ENCODE measurements at places on chromosomes 16 and 17. TPM values are rescaled to one million over a fixed set of nuclear protein-coding genes. Genes with fewer than 3 reads are reported as not detected.
A peak's percentile ranks its signal among the peaks of the same experiment; 100 is the strongest.

Gene TPSD1
- total RNA-seq = 1.9 TPM

DNA sequence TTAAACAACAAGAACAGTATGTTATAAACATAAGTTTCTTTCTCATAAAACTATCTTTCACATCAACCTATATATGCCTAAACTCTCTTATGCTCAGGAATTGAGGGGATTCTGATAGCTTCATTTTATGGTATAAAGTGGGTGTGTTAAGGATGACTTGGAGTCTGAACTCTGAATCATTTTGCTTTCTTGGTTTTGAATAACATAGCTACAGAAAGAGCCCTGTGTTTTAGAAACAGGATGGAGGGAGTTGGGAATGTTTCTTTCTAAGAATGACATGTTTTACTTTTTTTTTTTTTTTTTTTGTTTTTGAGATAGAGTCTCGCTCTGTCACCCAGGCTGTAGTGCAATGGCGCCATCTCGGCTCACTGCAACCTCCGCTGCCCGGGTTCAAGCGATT, 50.1 kb downstream of the RHOT1 start:
- no peak for DNase-seq
- H3K27me3 ChIP-seq = no peaks in the 10 kb centered on the region
- H3K27ac ChIP-seq = no peak overlapping the region
- no peaks in the 10 kb centered on the region for H3K36me3 ChIP-seq

DNA sequence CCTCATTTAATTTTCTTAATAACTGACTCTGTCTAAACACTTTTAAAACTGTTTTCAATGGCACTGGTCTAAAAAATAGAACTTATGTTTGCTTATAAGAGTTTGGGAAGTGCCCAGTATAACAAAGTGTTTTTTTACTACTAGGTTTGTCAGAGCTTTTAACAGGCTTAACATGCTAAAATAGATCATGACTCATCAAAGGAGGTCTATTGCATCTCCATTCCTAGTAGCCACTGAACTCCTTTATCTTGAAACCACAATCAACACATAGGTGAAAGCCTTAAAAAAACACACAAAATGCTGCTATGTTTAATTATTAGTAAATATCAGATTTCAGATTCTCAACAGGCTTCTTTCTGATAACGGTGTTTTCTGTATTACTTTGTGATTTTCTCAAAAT, 196.4 kb upstream of the KIF2B start:
- no peaks in the 10 kb centered on the region for H3K27me3 ChIP-seq
- H3K4me1 ChIP-seq = no peaks in the 10 kb centered on the region
- H3K36me3 ChIP-seq = no peaks in the 10 kb centered on the region
- no peak for DNase-seq
- H3K4me3 ChIP-seq = no peak overlapping the region
- no peak overlapping the region for H3K27ac ChIP-seq

GRCh38 chr17:33126086-33126485, 134.4 kb downstream of the SPACA3 start:
- no peaks in the 10 kb centered on the region for H3K27me3 ChIP-seq
- H3K27ac ChIP-seq = no peak overlapping the region
- no peaks in the 10 kb centered on the region for H3K4me1 ChIP-seq
- H3K4me3 ChIP-seq = no peak overlapping the region
- no peak for DNase-seq
- no peaks in the 10 kb centered on the region for H3K36me3 ChIP-seq

DNA sequence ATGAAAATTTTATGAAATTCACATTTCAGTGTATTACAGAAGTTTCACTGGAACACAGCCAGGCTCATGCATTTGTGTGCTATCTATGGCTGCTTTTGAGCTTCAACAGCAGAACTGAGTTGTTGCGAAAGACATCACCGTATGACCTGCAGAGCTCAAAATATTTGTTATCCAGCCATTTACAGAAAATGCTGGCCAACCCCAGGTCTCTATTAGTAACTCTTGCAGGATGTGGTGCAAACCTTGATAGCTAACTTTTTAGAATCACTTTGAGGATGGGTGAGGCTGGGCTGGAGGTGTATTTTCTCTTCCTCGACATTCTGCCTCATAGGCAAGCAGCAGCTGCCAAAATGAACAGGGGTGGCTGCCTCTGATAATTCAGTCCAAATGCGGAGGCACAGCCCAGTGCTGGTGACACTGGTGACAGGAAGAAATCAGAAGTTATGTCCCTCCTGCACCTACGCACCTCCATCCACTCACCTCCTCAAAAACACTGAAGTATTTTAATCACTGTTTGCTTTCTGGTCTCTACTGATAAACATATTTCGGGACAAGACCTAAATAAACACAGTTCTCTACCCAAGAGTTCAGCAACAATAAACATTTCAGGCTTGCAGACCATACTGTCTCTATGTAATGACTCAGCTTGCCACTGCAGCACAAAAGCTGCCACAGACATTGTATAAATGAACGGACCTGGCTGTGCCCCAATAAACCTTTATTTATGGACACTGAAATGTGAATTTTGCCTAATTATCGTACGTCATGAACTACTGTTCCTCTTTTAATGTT, 28.5 kb downstream of the ARHGAP17 start:
- peak overlapping the region; percentile 9 for H3K27ac ChIP-seq
- DNase-seq = no peak
- no peak overlapping the region for H3K4me3 ChIP-seq
- peaks cover 13% of the 10 kb centered on the region for H3K4me1 ChIP-seq

- no peak overlapping the region for H3K27ac ChIP-seq
- H3K4me3 ChIP-seq = no peak overlapping the region
- DNase-seq = no peak
- no peaks in the 10 kb centered on the region for H3K36me3 ChIP-seq
- H3K4me1 ChIP-seq = no peaks in the 10 kb centered on the region
Observed at GRCh38 chr16:81513204-81514040, 68.8 kb downstream of the CMIP start.

DNA sequence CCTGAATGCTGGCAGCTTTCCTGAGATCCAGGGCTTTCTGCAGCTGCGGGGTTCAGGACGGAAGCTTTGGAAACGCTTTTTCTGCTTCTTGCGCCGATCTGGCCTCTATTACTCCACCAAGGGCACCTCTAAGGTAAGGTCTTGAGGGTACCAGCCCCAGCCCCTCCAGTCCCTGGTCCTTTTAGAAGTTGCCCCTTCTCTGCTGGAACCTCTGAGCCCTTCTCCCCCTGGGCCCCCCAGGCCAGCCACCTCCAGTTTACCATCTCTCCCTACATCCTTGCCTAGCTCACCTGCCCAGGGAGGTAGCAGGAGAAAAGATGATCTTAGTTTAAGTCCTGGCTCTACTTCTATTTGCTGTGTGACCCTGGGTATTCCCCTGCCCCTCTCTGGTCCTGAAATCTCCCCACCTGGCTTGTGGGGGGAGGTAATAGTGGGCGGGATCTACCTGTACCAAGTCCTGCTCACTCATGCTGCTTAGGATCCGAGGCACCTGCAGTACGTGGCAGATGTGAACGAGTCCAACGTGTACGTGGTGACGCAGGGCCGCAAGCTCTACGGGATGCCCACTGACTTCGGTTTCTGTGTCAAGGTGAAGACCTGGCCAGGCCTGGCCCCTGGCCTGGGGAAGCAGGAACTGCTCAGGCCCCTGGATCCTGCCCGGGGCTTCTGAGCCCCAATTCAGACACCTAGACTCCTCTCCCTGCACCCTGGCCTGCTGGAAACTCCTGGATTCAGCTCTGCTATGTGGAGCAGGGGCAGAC, 6.5 kb downstream of the GRB7 start:
- DNase-seq = no peak
- H3K4me3 ChIP-seq = no peak overlapping the region

DNA sequence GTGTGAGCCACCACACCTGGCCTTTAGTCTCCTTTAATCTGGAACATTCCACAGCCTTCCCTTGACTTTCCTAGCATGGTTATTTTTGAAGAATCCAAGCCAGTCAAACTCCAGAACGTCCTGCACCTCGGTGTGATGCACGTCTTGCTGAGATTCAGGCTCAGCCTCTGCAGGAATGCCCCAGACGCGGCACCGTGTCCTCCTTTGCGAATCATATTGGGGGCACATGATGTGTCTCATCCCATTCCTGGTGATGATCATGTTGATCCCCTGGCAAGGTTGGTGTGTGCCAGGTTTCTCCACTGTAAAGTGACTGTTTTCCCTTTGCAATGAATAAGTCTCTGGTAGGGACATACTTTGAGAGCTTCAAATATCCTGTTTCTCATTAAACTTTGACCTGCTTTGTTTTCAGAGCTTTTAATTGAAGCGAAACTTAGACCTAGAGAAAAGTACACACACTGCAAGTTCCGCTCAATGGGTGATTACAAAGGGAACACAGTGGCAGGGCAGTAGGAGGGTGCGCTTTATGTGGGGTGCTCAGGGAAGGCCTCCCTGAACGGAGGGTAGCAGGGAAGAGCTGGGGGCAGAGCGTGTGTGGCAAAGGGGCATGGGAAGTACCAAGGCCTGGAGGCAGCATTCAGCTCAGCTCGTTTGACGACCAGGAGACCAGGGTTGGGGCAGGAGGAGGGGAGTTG, 9.6 kb upstream of the ATP2C2 start:
- H3K27me3 ChIP-seq = no peaks in the 10 kb centered on the region
- no peak for DNase-seq
- no peak overlapping the region for H3K27ac ChIP-seq
- no peak overlapping the region for H3K4me3 ChIP-seq
- no peaks in the 10 kb centered on the region for H3K4me1 ChIP-seq
- H3K36me3 ChIP-seq = no peaks in the 10 kb centered on the region

DNA sequence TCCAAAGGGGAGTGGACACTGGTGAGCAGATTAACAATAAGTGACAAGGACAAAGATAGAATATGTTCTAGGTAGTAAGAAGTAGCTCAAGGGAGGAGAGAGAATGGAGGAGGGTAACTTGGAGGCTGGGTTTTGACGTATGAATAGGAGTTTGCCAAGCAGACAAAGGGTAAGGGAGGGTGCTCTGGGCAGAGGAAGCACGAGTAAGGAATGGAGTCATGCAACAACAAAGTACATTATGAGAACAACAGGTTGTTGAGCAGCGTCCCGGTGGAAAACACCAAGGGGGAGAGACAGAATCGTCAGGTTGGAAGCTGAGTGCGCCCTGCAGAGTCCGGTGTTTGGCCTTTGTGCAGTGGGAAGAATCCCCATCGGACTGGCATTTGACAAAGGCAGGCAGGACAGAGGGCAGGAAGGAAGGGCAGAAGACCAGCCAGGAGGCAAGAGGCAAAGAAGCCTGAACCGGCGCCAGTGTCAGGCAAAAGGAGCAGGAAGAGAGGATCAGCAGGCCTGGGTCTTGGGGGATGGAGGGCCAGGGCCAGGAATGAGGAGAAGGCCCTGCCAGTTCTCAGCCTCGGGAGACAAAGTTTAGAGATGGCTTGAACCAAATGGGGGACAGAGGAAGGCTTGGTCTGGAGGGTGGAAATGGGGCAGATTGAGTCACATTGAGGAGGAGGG, 134.3 kb upstream of the TNRC6C start:
- no peaks in the 10 kb centered on the region for H3K4me1 ChIP-seq
- no peaks in the 10 kb centered on the region for H3K36me3 ChIP-seq
- no peak for DNase-seq

- no peak overlapping the region for H3K27ac ChIP-seq
- H3K27me3 ChIP-seq = no peaks in the 10 kb centered on the region
- DNase-seq = no peak
- peaks cover 3% of the 10 kb centered on the region for H3K36me3 ChIP-seq
Observed at GRCh38 chr16:1325673-1326371, 7.6 kb upstream of the BAIAP3 start.

GRCh38 chr16:72989579-72990551, 58.1 kb downstream of the ZFHX3 start:
- H3K4me3 ChIP-seq = no peak overlapping the region
- no peaks in the 10 kb centered on the region for H3K27me3 ChIP-seq
- peaks cover 65% of the 10 kb centered on the region for H3K4me1 ChIP-seq

GRCh38 chr16:57571098-57571497, 28.7 kb downstream of the ADGRG5 start:
- H3K4me1 ChIP-seq = no peaks in the 10 kb centered on the region
- H3K4me3 ChIP-seq = no peak overlapping the region
- DNase-seq = no peak
- no peaks in the 10 kb centered on the region for H3K36me3 ChIP-seq
- H3K27me3 ChIP-seq = no peaks in the 10 kb centered on the region
